ENCODE measurements at places on chromosomes 11 and 22.

GRCh38 chr11:120807414-120808150 is 216.3 kb upstream of the TBCEL start:
- DNase-seq, result no peak

GRCh38 chr11:78722786-78723185 is 148.1 kb upstream of the NARS2 start:
- DNase-seq, result no peak

DNA sequence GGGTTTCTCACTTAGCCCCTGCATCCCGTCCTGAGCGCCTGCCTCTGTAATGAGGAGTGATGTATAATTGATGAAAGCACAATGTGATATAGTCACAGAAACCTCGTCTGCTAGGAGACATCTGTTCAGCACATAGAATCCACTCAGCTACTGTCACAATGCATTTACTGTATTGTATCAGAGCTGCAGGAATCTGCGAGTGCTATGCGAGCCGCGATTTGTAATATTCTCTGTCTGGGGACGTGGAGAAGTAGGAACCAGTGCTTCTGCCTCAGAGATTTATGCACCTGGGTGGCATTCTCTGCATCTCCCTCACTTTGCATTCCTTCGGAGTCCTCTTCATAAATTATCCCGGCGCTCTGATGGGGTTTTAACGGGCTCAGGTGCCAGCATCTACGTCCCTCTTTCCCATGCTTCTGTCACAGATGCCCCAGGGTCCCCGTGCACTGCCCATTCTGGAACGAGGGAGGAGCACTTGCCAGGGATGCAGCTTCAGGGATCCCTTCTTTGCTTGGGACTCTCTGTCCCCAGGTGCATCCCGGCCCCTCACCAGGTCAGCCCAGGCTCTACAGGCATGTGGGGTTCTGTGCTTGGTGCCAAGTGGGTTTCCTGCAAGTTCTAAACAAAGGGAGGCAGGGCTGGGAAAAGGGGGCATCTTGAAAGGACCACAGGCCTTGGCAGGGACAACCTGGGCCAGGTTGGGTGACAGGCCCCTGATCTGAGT is 205.5 kb downstream of the DSCAML1 start:
- no peak for DNase-seq

DNA sequence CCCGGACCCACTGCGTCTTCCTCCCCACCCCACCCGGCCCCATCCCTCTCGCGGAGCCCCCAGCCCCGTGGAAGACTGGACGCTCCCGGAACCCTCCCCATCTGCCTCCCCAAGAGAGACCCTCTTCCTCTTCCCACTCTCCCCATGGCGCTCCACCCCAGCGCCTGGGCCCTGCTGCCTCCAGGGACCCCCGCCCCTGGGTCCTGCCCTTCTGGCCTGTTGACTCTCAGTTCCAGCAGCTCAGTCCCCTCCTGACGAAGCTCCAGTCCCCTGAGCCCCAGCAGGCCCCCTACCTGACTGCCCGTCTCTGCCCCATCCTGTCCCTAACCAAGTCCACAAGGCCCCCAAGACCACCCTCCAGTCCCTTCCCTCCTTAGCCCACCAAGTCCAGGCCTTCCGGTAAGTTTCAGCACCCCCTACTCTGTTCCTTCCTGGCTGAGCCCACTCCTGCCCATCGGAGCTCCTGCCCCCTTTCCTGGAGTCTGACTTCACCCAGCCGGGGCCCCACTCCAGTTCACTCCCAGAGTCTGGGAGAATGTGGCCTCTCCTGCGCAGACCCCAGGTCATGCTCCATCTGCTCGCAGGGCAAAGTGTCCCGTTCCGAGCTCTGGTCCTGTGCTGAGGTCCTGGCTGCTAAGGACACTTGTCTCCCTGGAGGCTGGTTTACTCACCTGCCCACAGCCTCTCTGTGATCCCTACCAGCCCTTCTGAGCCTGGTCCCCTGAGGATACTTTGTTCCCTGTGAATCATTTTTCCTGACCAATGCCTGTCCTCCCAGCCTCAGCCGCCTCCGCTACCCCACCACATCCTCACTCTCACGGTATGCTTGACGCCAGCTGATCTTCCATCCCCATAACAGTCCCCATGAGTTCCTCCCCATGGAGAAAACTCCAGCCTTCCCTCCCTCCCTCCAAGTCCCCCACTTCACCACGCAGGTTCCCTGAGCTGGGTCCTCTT is 722 bp downstream of the IFITM10 start:
- no peak for DNase-seq

- no peak for DNase-seq
Observed at GRCh38 chr11:117183724-117184349, 5.3 kb downstream of the SIDT2 start.

DNA sequence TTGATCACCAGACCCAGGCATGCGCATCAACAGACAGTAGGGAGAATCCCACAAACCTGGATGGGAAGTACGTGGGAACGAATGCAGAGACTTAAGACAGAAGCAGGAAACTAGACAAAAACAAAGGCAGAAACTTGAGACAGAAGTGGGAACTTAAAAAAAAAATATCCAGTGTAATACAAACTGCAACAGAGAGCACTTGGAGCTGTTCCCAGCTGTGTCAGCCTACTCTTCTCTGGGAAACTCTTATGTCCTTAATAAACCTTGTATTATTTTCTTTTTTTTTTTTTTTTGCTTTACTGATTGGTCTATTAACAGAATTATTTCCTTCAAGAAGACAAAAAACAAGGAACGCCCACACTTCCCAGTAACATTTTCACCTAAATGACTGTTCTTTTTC is 1818.1 kb upstream of the RAG2 start:
- DNase-seq, result no peak

DNA sequence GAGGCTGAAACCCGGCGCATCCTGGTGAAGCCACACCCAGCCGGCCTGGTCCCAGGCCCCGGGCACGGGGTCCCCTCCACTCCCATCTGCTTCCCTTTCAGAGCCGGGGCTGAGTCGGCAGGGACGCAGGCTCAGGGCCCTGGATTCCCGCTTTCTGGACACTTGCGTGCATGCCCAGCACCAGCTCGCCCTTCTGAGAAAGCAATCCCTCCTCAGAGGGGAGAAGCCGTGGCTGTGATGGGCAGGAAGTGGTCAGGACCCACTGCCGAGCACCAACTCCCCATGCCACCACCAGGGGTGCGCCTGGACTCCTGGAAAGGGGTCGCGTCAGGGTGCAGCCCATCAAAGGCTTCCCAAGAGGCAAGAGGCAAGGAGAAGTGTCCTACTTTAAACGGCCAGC is 15.1 kb downstream of the CDKN1C start:
- DNase-seq, result no peak

DNA sequence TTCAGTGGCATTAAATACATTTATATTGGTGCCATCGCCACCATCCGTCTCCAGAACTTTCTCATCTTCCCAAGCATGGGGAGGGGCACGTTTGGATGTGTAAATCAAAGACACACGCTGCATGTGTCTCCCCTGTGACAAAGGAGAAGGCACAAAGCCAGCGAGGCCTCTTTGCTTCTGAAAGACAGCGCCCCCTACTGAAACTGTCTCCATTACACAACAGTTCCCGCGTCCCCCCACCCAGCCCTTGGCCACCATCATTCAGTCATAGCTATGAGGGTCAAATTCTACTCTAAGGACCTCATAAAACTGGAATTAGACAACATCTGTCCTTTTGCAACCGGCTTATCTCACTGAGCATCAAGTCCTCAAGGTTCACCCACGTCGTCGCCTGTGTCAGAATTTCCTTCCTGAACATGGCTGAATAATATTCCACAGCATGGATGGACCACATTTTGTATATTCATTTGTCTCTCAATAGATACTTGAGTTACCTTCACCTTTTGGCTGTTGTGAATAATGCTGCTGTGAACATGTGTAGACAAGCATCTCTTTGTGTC is 64.8 kb downstream of the IGF2 start:
- no peak for DNase-seq

- peak; percentile 73 for DNase-seq
Observed at GRCh38 chr22:42933485-42934091, 76.5 kb upstream of the ARFGAP3 start.

DNA sequence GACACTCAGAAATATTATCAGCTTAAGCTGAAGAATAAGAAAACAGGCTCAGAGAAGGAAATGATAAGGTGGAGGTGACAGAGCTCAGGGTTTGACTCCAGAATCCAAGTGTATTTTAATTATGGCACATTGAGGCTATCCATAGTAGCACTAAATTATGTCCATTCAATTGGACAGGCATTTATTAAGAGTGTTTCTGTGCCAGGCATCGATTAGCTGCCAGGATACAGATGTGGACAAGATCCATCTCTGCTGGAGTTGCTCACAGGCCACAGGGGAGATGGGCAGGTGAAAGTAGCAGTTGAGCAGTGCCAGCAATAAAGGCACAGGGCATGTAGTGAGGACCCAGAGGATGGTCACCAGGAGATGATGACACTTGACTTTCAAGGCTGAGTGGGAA is 592.5 kb downstream of the INSC start:
- DNase-seq, result no peak

GRCh38 chr22:44206696-44207095 is 26.0 kb downstream of the PARVG start:
- no peak for DNase-seq

GRCh38 chr11:130209954-130210854 is 50.6 kb downstream of the ST14 start:
- DNase-seq, result no peak

DNA sequence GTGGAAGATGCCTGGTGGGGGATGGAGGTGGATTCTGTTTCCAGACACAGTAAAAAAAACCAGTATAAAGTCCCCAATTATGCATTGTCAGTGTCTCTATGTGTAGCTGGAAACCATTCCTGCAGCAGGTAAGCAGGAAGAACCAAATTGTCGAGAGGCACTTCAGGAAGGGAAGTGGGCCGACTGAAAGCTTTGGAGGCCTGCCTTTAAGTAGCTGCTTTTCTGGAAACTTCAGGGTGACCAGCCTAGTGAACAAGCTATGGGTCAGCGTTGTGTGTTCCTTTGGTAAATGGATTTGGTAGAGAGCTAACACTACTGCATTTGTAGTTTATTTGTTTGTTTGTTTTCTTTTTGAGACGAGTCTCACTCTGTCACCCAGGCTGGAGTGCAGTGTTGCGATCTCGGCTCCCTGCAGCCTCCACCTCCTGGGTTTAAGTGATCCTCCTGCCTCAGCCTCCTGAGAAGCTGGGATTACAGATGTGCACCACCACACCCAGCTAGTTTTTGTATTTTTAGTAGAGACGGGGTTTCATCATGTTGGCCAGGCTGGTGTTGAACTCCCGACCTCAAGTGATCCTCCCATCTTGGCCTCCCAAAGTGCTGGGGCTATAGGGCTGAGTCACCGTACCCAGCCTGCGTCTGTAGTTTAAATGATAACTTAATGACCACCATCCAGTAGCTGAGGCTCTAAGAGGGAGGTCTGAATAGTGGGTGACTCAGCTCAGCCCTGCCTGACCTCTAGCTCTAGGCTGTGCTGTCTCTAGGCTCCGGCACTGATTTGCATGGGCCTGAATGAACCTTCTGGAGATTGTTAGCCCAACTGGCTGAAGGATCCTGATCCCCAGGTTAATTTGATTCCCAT is 12.8 kb downstream of the PTPRJ start:
- DNase-seq, result no peak

DNA sequence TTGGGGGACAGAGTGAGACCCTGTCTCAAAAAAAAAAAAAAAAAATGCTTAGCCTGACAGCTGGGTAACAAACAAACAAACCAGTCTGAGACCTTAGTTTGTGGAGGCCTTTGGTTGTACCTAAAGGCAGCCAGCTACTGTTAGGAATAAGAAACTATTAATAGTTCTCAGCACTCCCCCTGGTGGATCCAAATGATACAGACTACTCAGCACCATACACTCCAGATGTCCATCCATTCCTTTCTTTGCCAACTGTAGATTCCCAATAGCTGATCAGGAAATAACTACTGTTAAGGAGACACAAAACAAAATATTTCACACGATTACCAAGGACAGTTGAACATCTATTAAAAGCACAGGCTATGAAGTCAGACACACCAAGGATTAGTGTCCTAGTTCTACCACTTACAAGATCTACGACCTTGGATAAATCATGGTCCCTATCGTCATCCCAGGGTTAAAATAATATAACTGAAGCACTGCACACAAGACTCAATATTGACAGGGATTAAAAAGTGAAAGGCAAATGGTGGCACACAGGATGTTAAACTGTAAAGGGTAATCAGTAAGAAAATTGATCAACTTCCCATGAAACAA is 17.2 kb downstream of the CLDN25 start:
- DNase-seq, result no peak

- no peak for DNase-seq
Observed at GRCh38 chr11:7485186-7486097, at the start of gene OLFML1. Gene OLFML1, plus strand, starts transcription at chr11:7485506. Its CDS starts 370 bp downstream, at chr11:7485876.

- DNase-seq, result no peak
Observed at GRCh38 chr11:111642542-111642941, 40.3 kb downstream of the SIK2 start.

DNA sequence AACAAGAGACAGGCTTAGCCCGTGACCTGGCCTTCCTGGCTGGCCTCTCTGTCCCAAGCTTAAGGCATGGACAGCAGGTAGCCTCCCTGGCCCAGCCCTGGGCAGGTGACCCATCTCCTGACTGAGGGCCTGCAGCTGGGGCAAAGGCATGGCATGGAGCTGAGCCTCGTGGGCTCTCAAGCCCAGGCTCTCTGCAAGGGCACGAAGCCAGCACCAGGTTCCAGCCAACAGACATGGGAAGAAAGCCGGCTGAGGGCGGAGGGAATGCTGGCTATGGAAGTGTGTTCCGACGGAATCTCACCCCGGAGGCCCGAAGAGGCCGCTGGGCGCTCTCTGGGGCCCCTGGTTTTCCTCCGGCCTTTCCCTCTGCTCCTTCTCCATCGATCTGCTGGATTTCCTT is 12.9 kb downstream of the DNAL4 start:
- DNase-seq, result no peak

GRCh38 chr11:123678246-123678645 is 23.8 kb upstream of the SCN3B start:
- no peak for DNase-seq

- DNase-seq, result no peak
Observed at GRCh38 chr22:45475851-45476514, 26.7 kb upstream of the FBLN1 start.

DNA sequence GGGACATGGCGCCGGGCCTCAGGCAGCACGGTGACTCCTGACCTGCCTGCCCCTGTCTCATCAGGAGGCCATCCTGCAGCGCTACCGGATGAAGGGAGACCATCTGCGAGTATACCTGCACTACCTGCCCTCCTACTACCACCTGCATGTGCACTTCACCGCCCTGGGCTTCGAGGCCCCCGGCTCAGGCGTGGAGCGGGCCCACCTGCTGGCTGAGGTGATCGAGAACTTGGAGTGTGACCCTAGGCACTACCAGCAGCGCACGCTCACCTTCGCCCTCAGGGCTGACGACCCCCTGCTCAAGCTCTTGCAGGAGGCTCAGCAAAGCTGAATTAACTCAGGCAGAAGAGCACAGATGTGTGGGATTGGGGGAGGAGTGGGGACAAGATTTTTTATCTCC is 10.2 kb upstream of the ST3GAL4 start:
- no peak for DNase-seq

DNA sequence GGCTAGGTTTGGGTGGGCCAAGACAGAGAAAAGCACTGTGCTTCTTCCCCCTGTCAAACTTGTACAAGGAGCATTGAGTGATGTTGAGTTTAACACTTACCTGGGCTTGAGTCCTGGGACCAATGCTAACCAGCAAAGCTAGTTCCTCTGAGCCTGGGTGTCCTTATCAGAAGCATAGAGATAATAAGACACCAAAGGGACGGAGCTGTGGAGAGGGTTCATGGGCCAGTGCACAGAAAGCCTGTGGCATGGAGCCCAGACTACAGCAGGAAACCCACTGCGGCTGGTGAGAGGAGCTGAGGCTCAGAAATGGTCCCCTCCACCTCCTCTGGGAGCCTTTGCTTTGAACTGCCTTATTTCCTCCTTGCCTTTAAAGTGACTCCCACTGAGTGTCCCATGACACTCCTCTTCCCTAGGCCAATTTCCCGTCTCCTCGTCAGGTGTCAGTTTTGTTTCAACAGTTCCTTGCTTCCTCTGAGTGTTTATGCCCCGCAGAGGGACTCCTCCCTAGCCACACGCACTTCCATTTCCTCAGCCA is 9.4 kb downstream of the SLCO2B1 start:
- DNase-seq, result no peak

Data from CD4-positive, alpha-beta T cell treated with Interferon gamma for 1 hour (primary cell).